ENCODE measurements at places on chromosomes 12 and 14.
A peak's percentile ranks its signal among the peaks of the same experiment; 100 is the strongest.

DNA sequence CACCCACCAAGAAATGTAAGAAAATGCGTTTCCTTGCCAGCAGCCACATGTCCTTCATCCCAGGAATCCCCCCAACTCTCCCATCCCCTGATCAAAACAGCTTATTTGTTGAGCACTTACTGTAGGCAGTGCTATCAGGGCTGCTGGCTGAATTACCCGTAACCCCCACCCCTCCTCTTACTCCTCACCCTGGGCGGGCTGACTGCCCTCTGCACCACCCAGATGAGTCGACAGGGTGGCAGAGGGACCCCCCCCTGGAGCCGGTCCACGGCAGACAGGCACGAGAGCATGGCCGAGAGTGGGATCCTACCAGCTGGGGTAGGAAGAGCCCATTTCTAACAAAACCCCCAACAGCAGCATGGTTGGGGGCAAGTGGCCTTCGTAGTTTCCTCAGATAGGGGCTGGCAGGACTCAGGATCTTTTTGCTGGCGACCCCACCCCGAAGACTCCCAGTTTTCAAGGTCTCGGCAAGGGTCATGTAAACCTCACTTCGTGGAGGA, 1.1 kb upstream of the RHOF start:
- no peak for DNase-seq

DNA sequence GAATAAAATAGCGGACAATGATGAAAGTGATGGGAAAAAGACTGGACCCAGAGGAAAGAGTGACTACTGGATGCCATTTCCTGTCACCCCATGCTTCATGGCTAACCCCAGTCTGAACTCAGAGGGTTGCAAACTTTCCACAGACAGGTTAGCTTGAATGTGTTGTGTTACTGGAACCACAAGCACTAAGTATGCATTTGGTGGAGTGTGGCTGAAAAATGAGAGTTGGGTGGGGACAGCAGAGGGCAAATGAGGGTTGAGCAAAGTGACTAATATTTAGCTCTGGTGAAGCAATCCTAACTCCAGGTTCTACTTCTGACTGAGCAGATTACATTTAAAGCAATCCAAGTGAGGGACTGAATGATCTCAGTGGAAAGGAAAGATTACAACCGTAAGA, 1.6 kb downstream of the SLC16A7 start:
- DNase-seq, result peak; percentile 34

DNA sequence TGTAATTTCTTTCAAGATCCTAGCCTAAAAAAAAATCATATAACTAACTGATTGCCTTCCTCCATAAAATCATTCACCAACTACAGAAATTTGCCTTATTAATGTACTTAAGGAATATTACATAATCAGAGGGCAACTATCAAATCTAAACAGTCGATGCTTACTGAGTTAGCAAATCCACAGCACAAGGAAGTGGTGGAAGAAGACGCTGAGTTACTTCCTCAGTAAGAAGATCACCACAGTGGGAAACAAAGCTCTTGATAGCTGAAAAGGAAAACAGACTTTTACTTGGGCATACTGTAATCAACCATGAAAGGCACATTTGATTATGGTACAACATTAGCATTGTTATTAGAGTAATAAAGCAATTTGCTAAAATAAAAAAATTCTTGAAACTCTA, 48.7 kb downstream of the HEATR5A start:
- DNase-seq, result no peak

DNA sequence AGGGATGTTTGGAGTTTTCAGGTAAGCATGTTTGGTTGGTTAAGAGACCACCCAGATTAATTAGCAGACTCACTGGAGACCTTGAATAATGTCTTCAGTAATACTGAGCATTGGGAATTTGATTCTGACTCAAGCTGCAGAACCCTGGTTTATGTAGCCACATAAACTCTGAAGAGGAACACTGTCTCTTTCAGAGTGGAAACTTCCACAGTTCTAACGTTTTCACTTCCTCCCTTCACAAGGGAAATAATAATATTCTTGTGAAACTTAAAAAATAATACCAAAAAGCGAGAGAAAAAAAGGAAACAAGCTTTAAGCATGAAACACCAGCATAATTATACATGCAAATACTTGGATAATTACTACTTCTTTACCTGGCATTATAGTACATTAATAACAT, 40.0 kb upstream of the ST8SIA1 start:
- DNase-seq, result no peak

DNA sequence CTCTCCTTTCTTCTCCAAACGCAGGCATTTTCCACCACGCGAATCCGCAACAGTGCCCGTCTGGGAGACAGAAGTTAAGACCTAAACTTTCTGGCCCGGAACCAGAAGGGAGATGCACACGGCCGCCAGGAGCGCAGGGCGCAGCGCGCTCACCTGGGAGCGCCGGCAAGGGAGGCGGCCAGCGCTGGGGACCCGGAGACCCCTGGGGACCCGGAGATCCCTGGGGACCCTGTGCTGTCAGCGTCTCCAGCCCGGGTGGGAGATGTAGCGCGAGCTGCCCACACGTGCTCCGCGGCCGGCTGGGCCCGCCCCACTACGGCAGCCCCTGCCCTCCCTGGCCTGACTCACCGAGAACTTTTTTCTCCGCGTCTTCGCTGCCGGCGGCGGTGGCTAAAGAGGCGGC, 620 bp downstream of the YBX3 start:
- DNase-seq, result no peak

GRCh38 chr12:42539696-42540095, 49.9 kb downstream of the PRICKLE1 start:
- no peak for DNase-seq

GRCh38 chr12:66956300-66956699, 277.4 kb upstream of the GRIP1 start:
- no peak for DNase-seq

All from stimulated activated CD4-positive, alpha-beta T cell treated with anti-CD3 and anti-CD28 coated beads, Interleukin-1b, Interleukin-23, amount 100 ng/mL, for 1 hour (primary cell).